GDM1 (cell line): ENCODE measurements at places on chromosomes 7 and 10.
A peak's percentile ranks its signal among the peaks of the same experiment; 100 is the strongest.

GRCh38 chr7:71419546-71420337 lies 287.8 kb downstream of the GALNT17 start:
- no peak for DNase-seq

GRCh38 chr10:110485541-110485940 lies 12.2 kb upstream of the DUSP5 start:
- DNase-seq: no peak

DNA sequence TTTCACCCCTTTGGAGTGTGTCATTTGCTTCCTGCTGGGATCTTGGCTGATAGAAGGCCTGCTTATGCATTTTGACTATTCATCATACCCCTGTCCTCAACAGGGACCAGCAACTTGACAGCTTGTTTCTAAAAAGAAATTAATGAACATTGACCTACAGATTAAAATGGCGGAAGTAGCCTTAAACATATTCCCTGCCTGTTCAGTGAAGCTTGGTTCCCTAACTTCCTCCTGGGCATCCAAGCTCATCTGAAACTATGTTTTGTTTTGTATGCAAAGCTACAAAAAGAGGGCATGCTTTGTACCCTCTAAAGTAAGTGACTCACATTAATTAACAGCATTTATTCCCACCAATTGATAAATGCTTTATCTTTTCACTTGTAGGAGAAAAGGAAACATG lies 26.8 kb upstream of the CDK14 start:
- no peak for DNase-seq

GRCh38 chr7:100632951-100633717 lies 8.2 kb downstream of the TFR2 start:
- peak; percentile 42 for DNase-seq

DNA sequence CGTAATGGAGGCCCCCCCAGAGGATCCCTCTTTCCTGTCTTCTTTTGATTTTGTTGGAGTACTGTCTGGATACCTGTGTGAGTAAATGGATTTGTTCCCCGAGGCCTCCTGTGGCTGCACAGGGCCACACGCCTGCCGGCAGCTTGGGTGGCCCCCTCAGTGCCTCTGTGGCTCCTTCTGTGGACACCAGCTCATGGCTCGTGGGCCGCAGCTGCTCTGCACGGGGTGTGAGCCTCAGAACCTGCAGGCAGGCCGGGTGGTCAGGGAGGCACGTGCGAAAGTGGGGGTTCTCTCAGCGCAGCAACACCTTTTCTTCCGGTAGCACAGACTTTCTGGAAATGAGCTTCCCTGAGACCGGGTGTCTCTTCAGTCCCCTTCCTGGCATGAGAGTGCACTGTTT lies 70.3 kb downstream of the WDR37 start:
- DNase-seq: no peak

GRCh38 chr7:96299496-96299895 lies 22.4 kb downstream of the SLC25A13 start:
- DNase-seq: no peak

DNA sequence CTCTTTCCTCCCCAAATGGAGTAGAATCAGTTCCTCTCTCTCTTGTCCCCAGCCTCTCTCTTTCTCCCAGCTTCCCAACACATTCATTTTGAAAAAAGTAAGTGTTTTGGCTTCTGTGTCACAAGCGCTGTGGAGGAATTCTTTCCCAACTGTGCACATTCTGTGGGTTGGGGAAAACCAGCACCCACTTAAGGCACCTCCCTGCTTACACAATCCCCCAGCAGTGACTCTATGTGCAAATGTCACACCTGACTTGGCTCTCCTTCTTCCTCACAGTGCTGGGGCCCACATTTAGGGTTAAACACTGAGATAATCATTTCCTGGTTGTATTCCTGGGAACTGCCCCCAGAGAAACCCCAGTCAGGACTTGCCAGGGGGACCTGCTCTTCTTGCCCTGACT lies 358.1 kb upstream of the ZNF32 start:
- no peak for DNase-seq

GRCh38 chr7:139600306-139600705 lies 76.8 kb downstream of the CLEC2L start:
- no peak for DNase-seq

- DNase-seq: no peak
Measured at GRCh38 chr10:47140761-47141348, 159.1 kb upstream of the GDF10 start.

DNA sequence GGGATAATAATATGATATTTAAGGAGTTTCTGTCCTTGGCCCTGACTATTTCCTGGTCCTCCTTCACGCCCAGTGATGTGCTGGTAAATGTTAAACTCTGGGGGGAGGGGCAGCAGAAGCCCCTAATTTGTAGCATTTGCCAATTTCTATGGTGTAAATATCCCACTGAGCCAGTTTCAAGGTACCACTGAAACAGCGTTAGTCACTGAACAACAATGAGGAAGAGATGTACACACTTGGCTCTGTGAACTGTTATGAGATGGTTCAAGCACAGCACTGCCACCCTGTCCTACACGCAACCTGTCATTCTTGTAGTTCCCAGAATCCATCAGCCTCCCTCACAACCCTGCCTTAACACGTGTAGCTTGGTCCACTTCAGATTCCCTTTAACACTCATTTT lies 39.8 kb downstream of the MET start:
- DNase-seq: no peak
